ENCODE measurements at places on chromosomes 2 and 18. TPM values are rescaled to one million over a fixed set of nuclear protein-coding genes. Genes with fewer than 3 reads are reported as not detected.

UBE2E3 gene
- 55.7 TPM for polyA plus RNA-seq

DNA sequence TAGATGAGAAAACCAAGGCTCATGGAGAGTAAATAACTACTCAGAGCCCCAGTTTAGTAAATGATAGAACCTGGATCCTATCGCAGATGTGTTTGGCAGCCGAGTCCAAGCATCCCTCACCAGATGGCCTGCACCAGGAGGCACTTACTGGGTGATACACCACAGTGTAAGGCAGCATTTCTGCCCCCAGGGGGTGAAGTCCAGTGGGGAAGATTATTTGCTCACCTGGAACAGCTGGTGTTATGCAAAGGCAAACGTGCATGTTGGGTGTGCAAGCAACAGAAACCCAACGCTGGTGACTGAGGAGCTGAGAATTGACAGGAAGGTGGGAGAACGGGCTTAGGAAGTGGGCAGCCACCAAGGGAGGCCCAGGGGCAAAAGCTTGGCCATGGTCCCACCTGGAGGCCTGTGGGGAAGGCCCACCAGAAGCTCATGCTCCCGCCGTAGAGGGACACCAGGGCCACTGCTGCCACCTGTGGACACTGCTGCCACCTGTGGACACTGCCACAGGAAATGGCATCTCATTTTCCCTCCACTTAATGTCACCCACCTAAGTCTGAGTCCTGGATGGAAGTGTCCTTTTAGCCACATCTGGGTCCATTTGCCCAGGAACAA lies 100.6 kb downstream of the TFCP2L1 start:
- DNase-seq, result no peak

DNA sequence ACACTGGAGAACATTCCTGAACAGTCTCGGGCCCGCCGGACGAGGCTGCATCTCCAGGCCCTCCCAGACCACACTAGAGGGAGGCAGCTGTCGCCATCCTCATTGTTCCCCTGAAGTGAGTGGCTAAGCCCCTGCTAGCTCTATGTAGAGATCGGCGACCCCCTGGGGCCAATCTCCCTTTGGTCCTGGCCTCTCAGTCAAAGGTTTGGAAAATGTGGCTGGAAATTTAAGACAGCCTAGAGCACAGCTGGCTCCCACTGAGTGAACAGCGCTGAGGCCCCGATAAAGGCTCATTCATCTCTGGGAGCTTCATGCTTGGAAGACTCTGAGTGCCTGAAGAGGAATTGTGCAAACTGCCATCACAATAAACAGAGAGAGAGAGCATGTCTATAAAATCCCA lies 360.3 kb downstream of the CLIP4 start:
- no peak for DNase-seq

DNA sequence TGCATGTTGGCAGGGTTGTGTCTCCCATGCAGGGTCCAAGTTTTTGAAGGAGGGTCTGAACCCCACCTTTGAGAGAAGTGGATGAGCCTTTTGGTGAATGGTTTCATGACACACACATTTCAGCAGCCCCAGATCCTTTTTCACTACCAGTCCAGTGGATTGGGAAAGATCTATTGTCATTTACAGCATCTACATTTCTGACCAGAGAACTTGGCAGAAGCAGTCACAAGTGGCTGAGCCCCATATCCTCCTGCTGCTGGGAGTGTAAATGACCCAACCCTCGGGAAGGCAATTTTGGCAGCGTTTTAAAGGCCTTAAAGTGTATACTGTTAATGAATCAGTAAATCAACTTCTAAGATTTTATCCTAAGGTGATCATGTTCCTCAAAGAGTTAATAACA lies 174.1 kb upstream of the RASGRP3 start:
- DNase-seq, result no peak

GRCh38 chr2:238915596-238915995 lies 67.7 kb downstream of the TWIST2 start:
- peak; percentile 34 for DNase-seq

Data from naive thymus-derived CD8-positive, alpha-beta T cell (primary cell).